ENCODE measurements at places on chromosomes 5 and 9.

- no peak for DNase-seq
Observed at GRCh38 chr5:159913048-159913447, 3.2 kb upstream of the ADRA1B start.

DNA sequence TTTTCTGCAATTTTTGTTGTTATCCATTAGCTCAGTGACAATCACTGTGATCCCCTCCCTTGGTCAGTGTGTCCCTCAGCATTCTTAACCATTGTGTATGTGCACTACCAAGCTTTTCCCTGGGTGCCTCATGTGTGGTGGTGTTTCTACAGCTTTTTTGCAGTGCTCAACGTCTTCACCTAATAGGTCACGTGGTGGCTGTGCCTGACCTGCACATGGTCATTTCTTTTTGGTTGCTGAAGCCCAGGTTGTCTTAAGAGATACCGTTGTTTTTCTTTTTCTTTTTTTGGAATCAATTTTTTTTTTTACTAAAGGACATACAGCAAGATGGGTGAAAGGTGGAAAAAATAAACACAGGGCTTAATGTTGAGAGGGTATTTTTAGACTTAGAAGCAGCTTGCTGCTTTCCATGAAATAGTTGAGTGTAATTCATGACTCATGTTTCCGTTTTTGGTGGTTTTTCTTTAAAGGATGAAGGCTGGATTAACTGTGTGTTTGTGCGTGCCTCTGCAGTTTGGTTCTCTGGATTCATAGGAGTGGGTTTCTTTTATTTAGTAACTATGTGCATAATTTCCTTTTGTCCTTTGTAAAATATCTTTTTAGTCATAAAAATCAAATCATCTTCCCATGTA is 22.2 kb downstream of the SH3GL2 start:
- no peak for DNase-seq

- DNase-seq: no peak
Observed at GRCh38 chr5:124355928-124356327, 390.5 kb downstream of the ZNF608 start.

GRCh38 chr5:59583151-59583809 is 310.2 kb downstream of the PDE4D start:
- no peak for DNase-seq

GRCh38 chr5:57650360-57651069 is 167.9 kb upstream of the ACTBL2 start:
- no peak for DNase-seq

- DNase-seq: no peak
Observed at GRCh38 chr9:91803151-91803940, 146.7 kb downstream of the ROR2 start.

DNA sequence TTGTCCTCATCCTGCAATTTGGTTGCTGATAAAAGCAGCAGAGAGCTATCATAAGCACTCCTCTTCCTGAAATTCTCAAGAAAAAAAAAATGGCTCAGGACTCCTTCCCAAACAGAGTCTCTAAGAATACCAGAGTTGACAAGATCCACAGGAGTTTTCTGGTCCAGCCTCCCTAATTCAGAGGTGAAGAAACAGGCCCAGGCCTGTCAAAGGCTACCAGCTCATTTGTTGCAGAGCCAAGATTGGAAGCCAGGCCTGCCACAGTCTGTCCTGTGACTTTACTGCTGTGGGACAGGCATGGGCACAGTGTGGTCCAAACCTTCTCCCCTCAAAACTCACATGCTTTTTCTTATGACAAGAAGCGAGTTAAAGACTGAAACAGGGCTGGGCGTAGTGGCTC is 41.5 kb downstream of the NIPSNAP3B start:
- no peak for DNase-seq

DNA sequence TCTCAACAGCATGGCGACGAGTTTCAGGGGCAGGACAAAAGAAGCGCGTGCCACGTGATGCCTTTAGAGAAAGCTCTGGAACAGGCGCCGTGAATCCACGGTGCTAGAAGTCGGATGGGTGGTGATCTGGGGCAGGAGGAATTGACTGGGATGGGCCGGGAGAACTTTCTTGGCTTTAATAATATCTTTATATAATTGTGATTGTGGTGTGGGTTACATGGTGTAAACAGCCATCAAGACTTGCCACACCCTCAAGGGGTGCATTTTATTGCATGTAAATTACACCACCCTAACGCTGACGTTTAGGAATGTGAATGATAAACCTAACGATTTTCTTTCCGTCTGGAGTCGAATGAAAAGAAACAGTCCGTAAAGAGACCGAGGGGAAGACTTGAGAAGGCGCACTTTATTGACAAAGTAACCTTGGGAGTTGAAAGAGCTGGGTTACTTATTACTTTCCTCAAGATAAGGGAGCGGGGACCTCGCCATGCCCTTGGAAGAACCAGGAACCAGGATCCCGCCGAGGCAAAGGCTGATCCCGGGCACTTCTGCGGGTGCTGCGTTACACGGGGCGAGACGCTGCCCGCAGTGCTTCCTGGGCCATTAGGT is 8.5 kb downstream of the NRARP start:
- DNase-seq: no peak

GRCh38 chr5:82183828-82184227 is 94.3 kb downstream of the RPS23 start:
- no peak for DNase-seq

- no peak for DNase-seq
Observed at GRCh38 chr9:8978334-8978733, 1178.8 kb upstream of the DMAC1 start.

DNA sequence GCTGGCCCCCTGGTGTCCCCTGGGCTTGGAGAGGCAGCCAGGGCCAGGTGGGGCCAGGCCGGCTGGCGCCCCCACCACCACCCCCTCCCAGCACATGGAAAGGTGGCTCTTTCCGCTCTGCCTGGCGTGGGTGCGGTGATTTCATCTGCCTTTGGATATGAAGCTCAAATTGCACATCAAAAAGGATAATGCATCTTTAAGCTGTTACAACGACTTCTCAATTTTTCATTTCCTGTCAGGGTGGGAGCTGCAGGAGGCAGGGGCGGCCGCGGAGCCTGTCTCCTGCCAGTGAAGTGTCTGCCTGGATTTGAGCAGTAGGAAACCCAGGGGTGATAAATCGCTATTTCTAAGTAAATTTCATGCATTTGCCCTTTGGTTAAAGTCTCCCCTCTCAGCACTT is 169.2 kb upstream of the MVB12B start:
- no peak for DNase-seq

Data from stimulated activated CD8-positive, alpha-beta memory T cell treated with anti-CD3 and anti-CD28 coated beads, Interleukin-15, amount 100 ng/mL, for 4 hours (primary cell).